Stimulated activated CD4-positive, alpha-beta T cell treated with anti-CD3 and anti-CD28 coated beads, Interleukin-2, amount 100 ng/mL, for 48 hours (primary cell): ENCODE measurements at places on chromosomes 6 and 20.
A peak's percentile ranks its signal among the peaks of the same experiment; 100 is the strongest.

- DNase-seq = no peak
Observed at GRCh38 chr6:87618531-87618930, 28.6 kb downstream of the ORC3 start.

DNA sequence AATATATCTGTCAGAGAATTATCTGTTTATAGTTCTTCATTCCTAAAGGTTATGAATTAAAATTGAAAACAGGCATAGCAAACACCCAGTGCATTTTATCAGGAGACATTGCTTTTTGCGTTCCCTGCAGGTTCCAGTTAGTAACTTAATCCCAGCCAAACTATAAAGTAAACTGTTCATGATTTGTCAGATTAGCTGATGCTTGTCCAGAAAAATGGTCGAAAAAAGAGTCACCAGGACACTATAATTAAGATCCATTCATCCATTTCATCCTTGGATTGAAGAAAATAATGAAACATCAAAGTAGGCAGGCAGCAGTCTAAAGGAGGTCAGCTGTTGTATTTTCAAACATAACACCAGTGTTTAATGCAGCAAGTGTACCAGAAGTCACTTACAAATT is 75.9 kb downstream of the EPHA7 start:
- DNase-seq = no peak

GRCh38 chr20:682123-682522 is 6.5 kb upstream of the SCRT2 start:
- no peak for DNase-seq

GRCh38 chr6:157942351-157942750 is 39.3 kb upstream of the SYNJ2 start:
- no peak for DNase-seq

DNA sequence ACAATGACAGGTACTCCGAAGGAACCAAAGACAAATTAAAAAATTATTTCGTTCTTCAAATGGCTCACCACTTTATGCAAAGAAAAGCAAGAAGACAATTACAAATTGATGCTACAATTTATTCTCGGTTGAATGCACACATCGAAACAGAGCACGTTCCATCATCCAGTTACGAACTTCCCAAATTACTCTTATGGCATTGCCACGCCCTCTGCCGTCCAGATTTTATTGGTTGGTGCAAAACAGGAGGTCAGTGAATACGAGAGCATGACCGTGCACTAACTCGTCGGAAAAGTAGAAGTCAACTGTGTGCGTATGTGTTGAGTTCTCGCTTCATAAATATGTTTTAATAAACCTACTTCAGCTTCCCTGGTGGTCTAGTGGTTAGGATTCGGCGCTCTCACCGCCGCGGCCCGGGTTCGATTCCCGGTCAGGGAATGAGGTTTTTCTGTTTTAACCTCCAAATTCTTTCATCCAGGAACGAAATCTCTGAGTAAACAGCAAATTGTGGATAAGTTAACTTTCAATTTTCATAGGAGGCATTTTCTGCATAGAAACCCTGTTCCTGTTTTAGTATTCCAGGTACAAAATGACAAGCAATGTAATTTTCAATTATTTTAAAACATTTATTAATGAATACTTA is 23.2 kb downstream of the ZNF311 start:
- peak; percentile 77 for DNase-seq

DNA sequence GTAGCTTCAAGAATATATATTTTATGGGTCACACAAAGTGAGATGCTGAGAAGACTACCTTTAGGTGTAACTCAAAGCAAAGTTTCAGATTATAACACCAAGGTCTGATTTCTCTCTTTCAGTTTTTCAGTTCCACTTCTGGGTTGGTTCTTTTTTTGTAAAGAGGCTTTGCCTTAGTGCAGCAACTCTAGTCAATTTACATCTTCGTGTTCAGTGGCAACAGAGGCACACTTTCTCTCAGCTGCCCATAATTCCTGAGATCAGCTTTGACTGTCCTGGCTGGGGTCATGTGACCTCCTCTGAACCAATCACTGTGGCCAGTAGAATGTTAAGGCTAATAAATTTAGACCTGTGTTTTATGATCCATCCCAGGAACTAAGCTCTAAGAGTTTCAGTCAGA is 120.2 kb downstream of the TINAG start:
- DNase-seq = no peak

DNA sequence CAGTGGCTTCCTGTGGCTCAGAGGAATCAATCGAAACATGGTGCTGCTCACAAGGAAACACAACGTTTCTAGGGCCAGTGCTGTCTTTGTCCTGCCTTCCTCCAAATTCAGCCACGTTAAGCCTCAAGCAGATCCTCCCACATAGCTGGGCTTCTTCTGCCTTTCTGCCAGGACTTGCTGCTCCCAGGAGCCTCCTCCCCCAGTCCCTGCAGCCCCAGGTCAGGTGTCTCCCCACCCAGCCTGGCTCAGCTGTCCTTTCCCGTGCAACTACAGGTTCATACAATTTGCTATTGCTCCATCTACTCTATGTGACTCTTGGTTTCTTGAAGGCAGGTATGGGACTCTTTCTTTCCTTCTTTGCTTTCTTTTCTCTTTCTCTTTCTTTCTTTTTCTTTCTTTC is 215.3 kb upstream of the RNF24 start:
- no peak for DNase-seq

- no peak for DNase-seq
Observed at GRCh38 chr20:61219021-61219431, 33.0 kb upstream of the CDH4 start.

- DNase-seq = no peak
Observed at GRCh38 chr6:13346245-13346644, 17.9 kb upstream of the TBC1D7 start.

DNA sequence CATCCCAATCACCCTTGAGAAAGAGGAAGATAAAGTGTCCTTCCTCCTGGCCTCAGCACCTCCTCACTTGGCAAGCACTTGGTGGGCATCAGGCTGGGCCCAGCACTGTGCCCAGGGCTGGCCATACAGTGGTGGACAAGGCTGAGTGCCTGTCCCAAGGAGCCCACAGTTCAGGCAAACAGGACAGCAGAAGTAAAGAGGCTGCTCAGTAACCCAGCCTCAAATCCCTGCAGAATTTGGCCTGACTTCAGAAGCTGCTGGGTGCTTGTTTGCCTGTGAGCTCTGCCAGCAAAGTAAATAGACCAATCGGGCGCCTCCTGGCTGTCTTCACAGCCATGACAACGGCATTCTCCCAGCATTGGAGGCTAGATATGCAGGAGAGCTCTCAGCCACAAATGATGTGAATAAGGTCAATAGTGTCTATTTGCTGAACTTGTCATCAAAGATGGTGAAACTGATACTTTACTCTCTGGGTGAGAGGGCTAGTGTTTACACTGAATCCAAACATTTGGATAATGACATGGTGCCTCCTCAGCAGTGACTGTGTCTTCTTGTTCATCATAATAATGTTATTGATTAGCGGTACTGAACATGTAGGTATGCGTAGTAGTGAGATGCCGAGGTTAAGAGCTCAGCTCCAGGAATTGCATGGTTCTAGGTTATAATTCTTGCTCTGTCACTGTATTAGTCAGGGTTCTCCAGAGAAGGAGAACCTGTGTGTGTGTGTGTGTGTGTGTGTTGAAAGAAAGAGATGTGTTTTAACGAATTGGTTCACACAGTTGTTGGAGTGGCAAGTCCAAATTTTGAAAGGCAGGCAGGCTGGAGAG is 36.9 kb upstream of the FANCE start:
- no peak for DNase-seq
